ENCODE measurements at places on chromosomes 11 and 22.

GRCh38 chr11:123473941-123474677, 44.0 kb downstream of the GRAMD1B start:
- DNase-seq = no peak

GRCh38 chr22:20610243-20610686, 102.9 kb downstream of the MED15 start:
- DNase-seq = no peak

GRCh38 chr11:67278939-67279588, 10.0 kb upstream of the ANKRD13D start:
- DNase-seq = no peak

- DNase-seq = peak; percentile 91
Measured at GRCh38 chr22:23767673-23768548, at the start of gene CHCHD10. Gene CHCHD10 (minus strand): TSS chr22:23767972. CDS start chr22:23767874, 98 bp downstream.

Measured in nephron progenitor cell (in vitro differentiated cells).